NCI-H187 treated with DMSO at 0.1 percent for 48 hours (cell line): ENCODE measurements at places on chromosomes 7 and 10.

DNA sequence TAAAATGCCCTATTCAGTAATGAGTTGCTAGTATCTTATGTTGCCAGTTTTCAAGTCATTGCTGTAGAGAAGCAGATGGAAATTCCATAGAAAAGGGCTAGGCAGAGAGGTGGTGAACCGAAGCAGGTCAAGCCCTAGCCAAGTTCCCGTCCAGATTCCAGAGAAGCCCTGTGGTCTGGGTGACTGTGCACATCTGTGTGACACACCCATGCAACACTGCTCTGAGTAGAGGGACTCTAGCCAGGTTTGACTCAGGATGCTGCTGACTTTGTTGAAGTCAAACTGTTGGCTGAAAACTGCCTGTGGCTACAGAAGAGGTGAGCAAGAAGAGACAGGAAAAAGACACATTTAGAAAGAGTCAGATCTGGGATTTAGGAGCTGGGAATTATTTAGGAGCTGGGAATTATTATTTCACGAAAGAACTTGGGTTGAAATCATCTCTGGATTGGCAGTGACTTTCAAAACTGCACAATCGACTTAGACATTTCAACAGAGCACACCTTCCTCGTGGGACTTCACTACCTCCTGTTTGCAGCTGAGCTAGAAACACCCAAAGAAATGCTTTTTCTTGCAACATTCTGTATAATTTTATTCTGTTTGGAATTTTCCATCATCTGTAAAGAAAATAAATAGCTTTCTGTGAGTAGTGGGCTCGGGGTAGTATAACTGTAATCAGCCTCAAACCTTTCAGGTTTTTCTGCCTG lies 149.1 kb upstream of the PRKCQ start:
- DNase-seq = no peak

GRCh38 chr7:69677881-69678493 lies 79.7 kb downstream of the AUTS2 start:
- no peak for DNase-seq

DNA sequence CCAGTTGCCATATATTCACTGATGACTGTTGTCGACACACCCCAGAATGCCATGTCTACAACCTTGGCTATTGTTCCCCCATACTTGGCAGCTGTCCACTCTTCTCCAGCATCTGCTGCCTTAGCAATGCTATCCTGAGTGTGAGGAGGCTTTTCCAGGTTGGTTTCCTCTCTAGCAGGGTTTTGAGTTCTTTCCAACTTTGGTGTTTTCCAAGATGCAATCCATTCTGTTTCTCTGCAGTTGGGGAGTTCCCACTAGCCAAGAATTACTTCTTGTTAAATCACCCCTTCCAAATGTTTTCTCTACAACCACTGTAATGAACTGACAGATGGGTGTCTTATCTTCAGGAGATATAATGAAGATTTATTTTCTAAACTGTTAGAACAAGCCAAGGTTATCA lies 617.4 kb downstream of the CCSER2 start:
- no peak for DNase-seq

DNA sequence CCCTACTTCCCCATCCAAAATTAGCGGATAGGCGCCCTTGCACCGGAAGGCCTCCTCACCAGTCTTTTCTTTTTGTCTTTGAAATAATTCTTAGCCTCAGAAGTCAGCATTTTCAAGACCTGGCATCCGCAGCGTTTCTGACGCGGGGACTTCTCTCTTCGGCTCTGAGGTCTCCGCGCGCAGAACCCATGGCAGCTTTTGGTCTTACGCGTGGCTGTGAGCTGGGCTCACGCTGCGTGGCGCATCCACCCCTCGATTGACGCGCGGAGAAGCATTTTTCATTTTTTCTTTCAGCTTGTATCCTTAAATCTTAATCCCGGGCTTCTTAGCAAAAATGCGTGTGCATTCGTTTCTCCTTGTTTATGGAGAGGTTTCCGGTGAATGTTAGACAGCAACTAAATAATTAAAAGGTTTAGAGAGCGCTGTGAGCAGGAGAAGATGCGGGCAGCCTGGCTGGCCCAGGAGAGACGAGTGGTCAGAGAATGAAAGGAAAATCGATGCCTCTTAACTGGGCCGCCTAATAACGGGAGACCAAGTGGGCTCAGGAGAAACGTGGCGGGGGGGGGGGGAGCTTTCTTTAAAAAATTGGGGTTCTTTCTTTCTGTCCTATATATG lies 2.0 kb upstream of the GATA3 start:
- no peak for DNase-seq

- DNase-seq = no peak
Measured at GRCh38 chr7:46603780-46604179, 682.7 kb upstream of the IGFBP3 start.

GRCh38 chr7:94997547-94997946 lies 90.2 kb downstream of the PPP1R9A start:
- DNase-seq = no peak

DNA sequence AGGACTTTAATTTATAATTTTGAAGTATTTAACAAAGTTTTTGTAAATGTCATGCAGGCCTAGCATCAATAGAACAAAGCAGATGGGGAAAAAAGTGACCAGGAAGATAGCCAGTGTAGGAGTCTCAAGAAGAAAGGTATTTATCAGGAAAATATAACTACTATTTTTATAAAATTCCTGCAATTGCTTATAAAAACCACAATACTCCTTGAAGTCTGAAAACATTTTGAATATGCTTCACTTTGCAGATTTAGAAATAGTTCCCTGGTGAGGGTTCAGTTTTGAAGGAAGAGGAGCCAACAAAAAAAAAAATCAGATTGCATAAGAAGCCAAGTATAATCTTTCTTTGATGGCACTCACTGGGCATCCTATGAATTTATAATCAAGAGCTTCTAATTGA lies 34.1 kb downstream of the MTERF1 start:
- DNase-seq = no peak
